ENCODE measurements at places on chromosomes 5 and 9. TPM values are rescaled to one million over a fixed set of nuclear protein-coding genes. Genes with fewer than 3 reads are reported as not detected.

GRCh38 chr9:1910269-1910811, 104.8 kb upstream of the SMARCA2 start:
- H3K27ac ChIP-seq = no peak overlapping the region
- no peak for DNase-seq
- no peak overlapping the region for H3K4me3 ChIP-seq
- H3K4me1 ChIP-seq = no peaks in the 10 kb centered on the region

DNA sequence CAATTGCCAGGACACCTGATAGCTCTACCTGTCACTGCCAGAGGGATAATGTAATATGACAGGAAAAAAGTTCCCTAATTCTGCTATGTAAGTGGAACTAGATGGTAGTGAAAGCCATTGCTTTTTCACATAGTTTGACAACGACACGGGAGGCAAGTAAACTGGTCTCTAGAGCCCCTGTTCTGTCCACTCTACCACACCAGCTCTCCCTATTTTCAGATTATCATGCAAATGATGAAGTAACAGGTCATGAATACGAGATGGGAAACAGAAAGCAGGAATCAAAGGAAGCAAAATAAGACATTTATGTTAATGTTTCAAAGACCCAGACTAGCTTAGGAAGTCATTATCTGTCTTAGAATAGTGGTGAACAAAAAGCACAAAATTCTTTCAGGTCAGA, 56.2 kb downstream of the TAF11L14 start:
- peaks cover 5% of the 10 kb centered on the region for H3K4me1 ChIP-seq
- H3K4me3 ChIP-seq = no peak overlapping the region
- no peaks in the 10 kb centered on the region for H3K27me3 ChIP-seq

GRCh38 chr9:100619665-100620064, 41.8 kb downstream of the CAVIN4 start:
- H3K27me3 ChIP-seq = peaks cover 6% of the 10 kb centered on the region
- H3K4me1 ChIP-seq = no peaks in the 10 kb centered on the region
- no peak overlapping the region for H3K4me3 ChIP-seq
- DNase-seq = no peak
- H3K36me3 ChIP-seq = no peaks in the 10 kb centered on the region

- H3K4me3 ChIP-seq = peak overlapping the region; percentile 88
- peaks cover 10% of the 10 kb centered on the region for H3K4me1 ChIP-seq
- DNase-seq = no peak
- H3K27me3 ChIP-seq = no peaks in the 10 kb centered on the region
- peak overlapping the region; percentile 78 for H3K27ac ChIP-seq
- peaks cover 2% of the 10 kb centered on the region for H3K36me3 ChIP-seq
These were observed 633 bp upstream of the PPP1R26 start for GRCh38 chr9:135478829-135479468.

DNA sequence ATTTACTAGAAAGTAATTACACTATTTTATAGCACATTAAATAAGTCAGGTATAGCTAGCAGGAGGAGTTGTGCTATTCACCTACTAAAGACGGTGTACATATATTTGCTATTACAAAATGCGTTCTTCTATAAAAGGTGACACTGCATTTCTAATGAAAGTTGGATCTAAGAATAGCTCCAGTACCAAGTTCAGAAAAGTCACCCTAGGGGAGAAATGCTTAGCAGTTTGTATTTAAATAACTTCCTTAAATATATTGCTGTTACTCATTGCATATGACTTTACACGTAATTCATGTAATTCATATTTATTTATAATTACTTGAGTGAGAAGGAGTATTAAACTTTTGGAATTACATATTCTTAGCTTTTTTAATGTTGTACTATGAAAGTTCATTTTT, 7.0 kb upstream of the SUB1 start:
- no peak overlapping the region for H3K27ac ChIP-seq
- DNase-seq = no peak
- no peaks in the 10 kb centered on the region for H3K36me3 ChIP-seq
- H3K4me1 ChIP-seq = peaks cover 9% of the 10 kb centered on the region
- H3K27me3 ChIP-seq = peaks cover 15% of the 10 kb centered on the region
- no peak overlapping the region for H3K4me3 ChIP-seq

NR4A3 gene
- 2.4 TPM for total RNA-seq

Measured in osteocyte (in vitro differentiated cells).